ENCODE measurements at places on chromosomes 16 and 17.

- no peak for DNase-seq
These were observed 541 bp upstream of the RBBP6 start for GRCh38 chr16:24538756-24539294.

DNA sequence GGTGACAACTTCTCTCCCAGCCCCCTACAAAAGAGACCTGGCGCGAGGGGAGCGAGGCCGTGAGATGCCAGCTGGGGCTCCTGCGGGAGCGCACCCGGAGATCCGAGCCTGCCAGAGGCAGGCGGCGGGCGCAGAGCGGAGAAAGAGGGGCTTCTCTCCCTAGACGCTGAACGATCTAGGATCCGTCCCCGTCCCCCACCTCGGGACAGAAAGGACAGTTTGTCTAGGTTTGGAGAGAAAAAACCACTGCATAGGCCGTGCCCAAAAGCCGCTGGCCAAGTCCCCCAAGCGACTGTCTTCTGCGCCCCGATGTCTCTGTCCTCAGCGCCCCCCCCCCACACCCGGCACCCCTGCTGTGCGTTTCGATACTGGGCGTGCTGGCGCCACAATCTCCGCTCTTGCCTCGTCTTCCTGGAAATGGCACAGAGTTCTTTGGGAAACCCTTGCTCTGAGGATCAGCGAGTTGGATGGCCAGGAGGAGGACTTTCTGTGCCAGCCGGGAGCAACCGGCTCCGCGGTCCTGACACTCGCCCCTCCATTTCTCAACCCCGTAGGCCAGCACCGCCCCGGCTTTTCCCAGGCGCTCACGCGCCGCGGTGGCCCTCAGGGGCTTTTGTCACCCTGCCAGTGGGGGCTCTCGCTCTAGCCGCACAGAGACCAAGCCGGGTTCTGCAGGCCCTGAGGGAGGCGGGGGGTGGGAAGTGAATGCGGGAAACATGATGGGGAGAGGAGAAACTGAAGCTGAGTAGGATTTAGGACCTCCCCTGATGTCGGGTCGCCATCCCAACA, 1.0 kb downstream of the SSTR2 start:
- DNase-seq: no peak

GRCh38 chr17:59798111-59798510, 90.7 kb downstream of the VMP1 start:
- no peak for DNase-seq

GRCh38 chr17:17236295-17237025, 508 bp downstream of the FLCN start:
- no peak for DNase-seq

DNA sequence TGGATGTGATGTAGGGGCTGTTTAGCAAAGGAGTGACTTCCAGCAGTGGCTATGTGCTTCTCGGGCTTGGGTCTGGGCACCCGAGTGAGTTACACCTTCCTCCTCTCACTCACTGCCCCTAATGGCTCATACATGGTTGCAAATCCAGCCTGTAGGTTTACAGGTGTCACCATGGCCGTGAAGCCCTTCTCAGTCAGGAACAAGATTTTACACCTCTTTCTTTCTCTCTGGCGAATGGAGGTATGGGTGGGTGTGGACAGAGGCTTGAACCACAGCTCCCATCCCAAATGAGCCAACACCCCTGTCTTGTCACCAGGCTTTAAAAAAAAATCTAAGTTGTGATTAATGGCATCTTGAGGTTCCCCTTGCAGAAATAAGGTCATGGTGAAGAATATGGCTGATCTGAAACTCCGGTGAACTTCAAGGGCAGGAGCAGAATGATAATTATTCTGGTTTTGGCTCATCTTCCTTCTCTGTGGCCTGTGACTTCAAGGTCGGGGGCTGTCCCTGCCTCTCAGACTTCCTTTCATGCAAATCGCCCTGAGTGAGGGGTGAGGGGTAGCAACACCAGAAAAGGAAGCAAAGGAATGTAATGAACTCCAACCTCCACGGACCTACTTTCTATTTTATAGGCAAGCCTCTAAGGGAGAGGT, 331.2 kb downstream of the MAF start:
- no peak for DNase-seq

DNA sequence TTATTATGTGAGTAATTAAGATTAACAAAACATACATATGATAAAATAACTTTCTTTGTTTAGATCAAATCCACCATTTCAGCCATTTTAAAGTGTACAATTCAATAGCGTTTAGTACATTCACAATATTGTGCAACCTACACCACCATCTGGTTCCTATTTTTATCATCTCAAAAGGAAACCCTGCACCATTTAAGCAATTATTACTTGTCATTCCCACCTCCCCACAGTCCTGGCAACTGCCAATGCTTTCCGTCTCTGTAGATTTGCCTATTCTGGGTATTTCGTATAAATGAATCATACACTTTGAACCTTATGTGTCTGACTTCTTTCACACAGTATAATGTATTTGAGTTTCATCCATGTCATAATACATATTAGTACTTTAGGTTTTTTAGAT, 162.5 kb upstream of the CNTNAP4 start:
- DNase-seq: no peak

- no peak for DNase-seq
These were observed 19.4 kb downstream of the LYRM9 start for GRCh38 chr17:27873746-27874145.

GRCh38 chr17:6577686-6578263, 21.4 kb upstream of the PITPNM3 start:
- DNase-seq: no peak

DNA sequence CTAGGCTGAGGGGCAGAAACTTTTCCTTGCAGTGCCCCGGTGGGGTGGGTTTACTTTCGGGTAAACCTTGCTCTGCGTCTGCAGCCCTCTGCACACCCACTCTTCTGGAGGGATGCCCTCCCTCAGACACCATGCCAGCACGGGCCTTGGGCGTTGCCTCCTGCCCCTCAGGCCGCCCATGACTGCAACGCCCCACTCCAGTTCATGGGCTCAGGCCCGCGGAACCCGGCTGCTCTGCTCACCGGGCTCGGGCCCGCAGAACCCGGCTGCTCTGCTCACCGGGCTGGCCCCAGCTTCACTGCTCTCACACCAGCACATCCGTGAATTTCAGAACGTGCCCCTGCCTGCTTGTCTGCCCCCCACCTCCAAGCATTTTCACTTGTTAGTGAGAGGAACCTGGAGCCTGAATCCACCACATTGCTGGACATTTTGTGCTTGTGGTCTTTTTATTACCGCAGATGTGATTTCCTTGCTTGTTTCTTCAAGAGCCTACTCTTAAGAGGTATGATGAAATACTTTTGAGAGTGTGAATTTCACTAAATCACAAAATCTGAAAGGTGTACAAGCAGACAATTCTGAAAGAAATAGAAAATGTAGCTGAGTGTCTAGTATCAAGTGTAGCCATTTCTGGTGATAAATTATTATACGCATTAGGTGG, 130.9 kb downstream of the RPTOR start:
- DNase-seq: no peak

DNA sequence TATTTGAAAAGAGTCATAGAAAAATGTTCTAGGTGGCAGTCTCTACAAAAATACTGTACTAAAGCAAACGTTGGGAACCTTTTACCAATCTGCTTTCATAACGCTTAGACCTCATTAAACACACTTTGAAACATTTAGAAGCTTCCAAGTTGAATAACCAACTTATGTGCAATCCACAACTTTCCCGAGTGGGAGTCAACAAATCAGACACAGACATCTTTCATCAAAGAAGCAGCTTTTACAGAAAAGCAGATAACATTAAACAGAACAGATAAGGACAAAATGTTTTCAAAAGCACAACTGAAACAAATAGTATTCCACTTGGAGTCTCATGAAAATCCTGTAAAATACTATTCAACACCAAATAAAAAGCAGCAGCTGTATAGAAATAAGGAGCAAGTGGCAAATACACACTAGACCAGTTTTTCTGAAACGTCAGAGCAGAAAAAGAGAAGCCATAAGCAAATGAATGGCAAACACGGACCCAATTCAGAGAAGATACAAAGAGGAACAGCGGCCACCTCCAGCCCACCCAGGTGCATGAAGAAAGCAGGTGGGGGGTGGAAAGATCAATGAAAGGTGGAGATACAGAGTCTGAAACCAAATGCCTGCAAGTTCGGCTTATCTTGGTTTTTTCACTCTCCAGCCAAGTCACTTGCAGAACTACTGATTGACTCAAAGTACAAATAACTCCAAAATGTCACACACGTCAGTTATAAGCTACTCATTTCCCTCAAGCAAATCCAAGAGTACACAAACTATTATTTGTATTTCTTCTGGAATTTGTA, 18.4 kb upstream of the FBF1 start:
- DNase-seq: no peak

- no peak for DNase-seq
These were observed 25.1 kb downstream of the SMARCE1 start for GRCh38 chr17:40622509-40622928.

DNA sequence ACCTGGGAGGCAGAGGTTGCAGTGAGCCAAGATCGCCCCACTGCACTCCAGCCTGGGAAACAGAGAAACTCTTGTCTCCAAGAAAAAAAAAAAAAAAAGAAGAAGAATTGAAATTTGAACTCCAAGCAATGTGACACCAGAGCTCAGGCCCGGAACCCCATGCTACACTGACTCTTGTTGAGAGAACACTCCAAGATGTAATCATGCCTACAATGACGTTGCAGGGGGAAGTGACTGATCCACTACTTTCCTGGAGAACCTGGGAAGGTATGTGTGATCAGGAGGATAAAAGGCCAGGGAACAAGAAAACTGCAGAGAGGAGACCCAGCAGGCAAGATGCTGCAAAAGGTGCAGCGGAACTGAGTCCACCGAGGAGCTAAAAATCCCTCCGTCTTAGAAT, 57.9 kb downstream of the ADCY9 start:
- no peak for DNase-seq

- DNase-seq: no peak
These were observed 22.4 kb downstream of the SOX9 start for GRCh38 chr17:72143245-72143644.

GRCh38 chr17:71455219-71455618, 665.6 kb upstream of the SOX9 start:
- no peak for DNase-seq

DNA sequence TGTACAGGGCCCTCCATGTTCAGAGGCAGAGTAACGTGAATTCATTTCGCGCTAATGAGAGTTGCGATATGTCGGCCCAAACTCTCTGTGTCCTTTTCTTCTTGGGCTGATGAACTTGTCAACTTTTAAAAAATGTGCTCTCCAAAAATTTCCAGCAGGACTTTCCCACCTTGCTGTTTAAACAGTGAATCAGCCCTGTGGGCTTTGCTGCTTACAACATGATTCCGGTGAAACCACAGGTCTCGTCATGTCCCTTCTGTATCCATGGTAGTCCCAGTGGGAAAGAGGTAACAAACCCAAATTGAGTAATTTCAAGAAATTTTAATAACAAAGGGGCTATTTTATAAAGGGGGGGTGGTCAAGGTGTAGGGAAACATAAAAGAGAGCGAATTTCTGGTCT, 612.9 kb downstream of the MAF start:
- no peak for DNase-seq

DNA sequence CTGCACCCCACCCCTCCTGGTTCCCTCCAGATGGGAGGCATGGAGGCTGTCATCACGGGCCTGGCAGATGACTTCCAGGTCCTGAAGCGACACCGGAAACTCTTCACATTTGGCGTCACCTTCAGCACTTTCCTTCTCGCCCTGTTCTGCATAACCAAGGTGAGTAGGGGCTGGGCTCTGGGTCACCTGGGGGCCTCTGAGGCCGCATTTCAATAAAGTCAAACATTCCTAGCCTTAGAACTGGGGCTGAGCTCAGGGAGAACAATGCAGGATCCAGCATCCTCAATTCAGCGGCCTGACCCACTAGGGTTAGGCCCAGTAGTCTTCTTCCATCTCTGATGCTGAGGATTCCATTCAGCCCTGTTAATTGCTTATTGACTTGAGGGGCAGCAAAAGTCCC, 42.1 kb downstream of the SLC6A2 start:
- no peak for DNase-seq

DNA sequence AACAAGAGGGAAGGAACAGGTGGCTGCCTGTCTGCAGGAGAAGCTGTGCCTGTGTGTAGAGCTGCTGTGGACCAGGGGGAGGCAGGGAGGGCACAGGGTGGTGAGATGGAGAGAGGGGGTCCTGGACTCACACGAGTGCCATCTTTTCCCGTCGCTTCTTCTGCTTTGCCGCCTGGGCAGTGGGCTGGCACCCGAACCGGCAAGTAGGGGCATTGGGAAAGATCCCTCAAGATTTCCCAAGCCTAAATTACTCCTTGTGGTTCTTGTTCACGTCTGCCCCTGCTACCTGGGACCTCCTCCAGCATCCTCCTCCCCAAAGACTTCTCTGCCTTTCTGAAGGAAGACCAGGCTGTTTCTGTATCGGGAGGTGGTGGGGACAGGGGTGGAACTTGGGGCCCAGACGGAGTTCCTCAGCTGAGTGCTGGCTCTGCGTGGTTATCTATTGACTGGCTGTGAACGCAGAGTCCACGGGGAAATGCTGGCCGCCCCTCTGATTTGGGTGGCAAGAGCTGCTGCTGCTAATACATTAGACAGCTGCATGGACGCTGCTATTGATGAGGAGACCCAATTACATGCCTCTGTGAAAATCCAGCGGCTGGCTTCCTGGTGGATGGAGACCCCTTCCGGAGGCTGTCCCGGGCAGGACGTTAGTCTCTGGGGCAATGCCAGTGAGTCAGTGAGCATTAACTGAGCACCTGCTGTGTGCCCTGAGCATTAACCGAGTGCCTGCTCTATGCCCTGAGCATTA, 114.5 kb downstream of the OR1D5 start:
- DNase-seq: no peak

- DNase-seq: no peak
These were observed 104.0 kb upstream of the CCL2 start for GRCh38 chr17:34151102-34151501.

DNA sequence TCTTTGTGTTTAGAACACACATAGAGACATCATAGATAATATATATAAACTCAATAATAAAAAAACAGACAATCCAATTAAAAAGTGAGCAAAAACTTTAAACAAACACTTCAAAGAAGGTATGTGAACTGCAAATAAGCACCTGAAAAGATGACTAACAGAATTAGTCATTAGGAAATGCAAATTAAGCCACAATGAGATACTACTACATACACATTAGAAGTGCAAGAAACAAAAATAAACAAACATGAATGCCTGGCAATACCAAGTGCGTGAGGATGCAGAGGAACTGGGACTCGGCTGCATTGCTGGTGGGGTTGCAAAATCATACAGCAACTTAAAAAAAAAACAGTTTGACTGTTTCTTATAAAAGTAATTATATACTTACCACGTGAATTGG, 799.0 kb downstream of the KCNJ2 start:
- DNase-seq: no peak
